ENCODE measurements at places on chromosomes 1 and 21.

- peak; percentile 73 for DNase-seq
Observed at GRCh38 chr1:24111996-24112779, at the start of gene MYOM3. Gene MYOM3, minus strand, starts transcription at chr1:24112135. Its CDS starts 3,499 bp downstream, at chr1:24108636.

- no peak for DNase-seq
Observed at GRCh38 chr1:198679535-198680173, 40.8 kb downstream of the PTPRC start.

DNA sequence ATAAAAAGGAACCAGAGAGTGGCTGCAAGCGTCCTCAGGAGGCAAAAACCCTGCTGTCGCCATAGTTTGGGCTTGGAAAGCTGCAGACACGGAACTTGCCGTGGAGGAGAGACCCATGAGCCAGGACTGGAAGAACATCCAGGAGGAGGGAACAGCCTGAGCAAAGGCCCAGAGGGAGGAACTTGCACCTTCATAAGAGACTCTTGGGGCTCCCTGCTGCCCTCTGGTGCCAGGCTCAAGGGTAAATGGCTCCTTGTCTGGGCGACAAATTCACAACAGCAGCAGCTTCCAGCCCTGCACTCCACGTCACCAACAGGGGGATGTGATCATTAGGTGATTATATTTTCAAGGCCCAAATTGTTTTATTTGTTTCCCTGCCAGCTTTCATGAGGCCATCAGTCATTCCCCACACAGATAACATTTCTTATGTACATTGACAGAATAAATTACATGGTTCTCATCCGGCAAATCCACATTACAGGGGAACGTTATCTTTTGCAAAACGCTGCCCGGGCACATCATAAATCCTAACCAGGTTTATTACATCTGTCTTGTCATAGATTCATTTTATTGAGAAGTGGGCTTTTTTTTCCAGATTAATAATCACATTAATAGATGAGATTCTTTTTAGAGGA lies 143.0 kb upstream of the GRIK3 start:
- DNase-seq: no peak

- DNase-seq: no peak
Observed at GRCh38 chr1:155499263-155499662, 63.3 kb downstream of the ASH1L start.

- no peak for DNase-seq
Observed at GRCh38 chr21:26956216-26956615, 10.7 kb downstream of the ADAMTS5 start.

- no peak for DNase-seq
Observed at GRCh38 chr1:160394673-160395072, 5.7 kb upstream of the VANGL2 start.

- DNase-seq: no peak
Observed at GRCh38 chr1:230043081-230043480, 24.0 kb upstream of the GALNT2 start.

DNA sequence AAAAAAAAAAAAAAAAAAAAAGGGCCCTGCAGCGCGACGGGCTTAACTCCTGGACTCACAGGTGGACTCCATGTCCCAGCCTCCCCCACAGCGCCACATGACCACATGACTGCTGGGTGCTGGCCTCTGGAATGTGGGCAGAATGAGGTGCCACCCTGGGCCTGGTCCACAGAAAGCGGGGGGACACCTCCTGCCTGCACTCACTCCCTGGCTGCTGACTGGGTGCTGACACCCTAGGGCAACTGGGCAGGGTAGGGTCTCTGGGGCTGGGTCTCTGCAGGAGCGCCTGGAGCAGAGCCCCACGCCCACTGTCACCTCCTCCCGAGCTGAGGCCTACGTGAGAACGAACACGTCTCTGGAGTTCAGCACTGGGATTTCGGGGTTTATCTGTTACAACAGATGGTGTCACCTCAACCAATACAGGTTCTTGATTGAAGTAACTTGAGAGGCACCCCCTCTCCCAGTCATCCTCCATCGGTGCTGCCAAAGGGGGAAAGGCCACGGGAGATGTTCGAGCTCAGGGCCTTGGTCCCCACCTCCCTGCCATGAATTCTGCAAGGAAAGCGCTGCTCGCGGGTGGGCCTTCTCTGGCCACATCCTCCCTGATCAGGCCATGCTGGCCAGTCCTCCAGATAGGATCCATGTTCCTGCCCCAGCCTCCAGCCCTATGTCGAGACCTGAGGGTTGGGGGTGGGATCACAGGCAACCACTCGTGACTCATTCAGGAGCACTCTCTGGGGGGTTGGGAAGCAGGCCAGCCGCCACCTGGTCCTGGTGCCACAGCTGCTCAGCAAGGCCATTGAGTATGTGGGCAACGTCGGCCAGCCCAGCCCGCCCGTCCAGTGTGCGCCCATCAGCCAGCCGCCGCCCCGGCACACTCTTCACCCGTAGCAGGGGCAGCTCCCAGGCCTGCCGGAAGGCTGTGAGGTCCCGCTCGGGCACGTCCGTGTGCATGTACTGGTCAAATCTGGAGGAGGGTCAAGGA lies 5.4 kb downstream of the CPLANE2 start:
- DNase-seq: no peak
